Stimulated activated CD4-positive, alpha-beta T cell treated with anti-CD3 and anti-CD28 coated beads, Interleukin-15, amount 100 ng/mL, for 48 hours (primary cell): ENCODE measurements at places on chromosomes 11 and 22.

GRCh38 chr11:125123194-125123946 lies 11.9 kb upstream of the TMEM218 start:
- no peak for DNase-seq

DNA sequence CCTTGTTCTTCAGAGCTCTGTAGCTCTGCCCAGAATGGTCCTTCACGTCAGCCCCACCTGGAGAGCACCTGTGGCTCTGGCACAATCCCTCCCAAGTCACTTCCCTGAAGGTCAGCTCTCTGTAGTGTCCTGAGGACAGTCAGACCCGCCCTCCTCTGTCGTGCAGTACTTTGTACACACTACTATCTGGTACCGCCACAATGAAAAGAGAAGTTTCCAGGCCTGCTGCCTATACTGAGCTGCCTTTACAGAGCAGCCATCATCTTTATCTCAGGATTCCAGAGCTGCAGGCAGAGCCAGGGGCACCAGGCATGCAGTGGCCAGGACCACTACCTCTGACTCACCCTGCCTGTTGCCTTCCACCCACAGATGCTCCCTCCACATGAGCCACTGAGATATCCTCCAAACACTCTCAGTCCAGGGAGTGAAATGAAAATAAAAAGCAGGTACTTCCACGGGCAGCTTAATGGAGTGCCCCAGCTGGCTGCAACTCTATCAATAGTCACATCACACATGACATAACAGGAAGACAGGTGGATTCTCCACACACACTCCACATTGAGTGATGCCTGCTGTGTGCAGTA lies 7.3 kb downstream of the PACSIN2 start:
- no peak for DNase-seq

- peak; percentile 57 for DNase-seq
Observed at GRCh38 chr11:117814766-117815261, 9.7 kb downstream of the FXYD2 start.

DNA sequence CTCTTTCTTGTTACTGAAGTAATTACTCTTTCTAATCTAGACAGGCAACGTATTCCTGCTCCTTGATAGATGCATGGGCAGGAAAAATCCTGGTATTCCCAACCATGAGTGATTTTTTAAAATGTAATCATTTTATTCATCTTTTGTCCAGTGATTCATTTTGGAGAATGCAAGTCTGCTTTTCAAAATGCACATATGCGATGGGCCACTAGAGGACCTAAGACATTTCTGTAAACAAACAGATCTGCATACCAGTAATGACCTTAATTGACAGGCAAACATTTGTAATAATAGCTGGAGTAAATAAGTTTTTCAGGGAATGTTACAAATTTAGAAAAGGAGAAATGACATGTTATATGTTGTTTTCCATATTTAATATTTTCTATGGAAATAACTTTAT lies 1167.6 kb downstream of the JRKL start:
- DNase-seq, result no peak

DNA sequence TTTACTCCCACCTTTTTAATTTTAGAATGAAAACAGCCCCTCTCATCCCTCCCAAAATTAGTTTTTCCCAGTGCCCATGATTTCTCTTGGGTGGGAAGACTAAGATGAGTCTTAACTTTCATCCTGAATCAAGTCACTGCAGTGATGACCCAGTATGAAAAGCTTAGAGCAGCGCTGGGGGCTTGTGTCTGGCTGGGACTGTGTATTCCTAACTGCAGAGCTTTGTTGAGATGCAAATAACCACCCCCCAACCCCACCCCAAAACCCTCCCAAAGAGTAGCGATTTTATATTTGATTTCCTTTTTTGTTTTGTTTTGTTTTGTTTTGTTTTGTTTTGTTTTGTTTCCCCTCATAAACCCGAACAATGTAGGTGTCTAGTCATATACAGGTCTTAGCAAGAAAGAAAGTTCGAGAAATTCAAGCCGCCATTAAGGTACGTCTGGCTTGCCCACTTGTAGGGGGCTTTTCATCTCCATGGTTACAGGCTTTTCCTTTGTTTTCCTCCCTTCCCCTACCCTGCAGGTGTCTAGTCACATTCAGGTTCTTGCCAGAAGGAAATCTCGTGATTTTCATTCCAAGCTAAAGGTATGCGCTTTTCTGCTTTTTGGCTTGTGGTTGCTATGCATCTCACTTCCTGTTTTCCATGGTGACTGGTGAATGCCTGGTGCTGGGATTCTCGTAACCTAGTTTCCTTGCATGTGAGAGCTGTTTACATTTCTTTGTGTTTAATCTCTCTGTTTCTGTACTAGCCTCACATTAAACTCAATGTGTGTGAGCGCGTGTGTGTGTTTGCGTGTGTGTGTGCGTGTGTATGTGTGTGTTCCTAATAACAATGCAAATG lies 144.6 kb upstream of the RASSF10 start:
- DNase-seq, result no peak

DNA sequence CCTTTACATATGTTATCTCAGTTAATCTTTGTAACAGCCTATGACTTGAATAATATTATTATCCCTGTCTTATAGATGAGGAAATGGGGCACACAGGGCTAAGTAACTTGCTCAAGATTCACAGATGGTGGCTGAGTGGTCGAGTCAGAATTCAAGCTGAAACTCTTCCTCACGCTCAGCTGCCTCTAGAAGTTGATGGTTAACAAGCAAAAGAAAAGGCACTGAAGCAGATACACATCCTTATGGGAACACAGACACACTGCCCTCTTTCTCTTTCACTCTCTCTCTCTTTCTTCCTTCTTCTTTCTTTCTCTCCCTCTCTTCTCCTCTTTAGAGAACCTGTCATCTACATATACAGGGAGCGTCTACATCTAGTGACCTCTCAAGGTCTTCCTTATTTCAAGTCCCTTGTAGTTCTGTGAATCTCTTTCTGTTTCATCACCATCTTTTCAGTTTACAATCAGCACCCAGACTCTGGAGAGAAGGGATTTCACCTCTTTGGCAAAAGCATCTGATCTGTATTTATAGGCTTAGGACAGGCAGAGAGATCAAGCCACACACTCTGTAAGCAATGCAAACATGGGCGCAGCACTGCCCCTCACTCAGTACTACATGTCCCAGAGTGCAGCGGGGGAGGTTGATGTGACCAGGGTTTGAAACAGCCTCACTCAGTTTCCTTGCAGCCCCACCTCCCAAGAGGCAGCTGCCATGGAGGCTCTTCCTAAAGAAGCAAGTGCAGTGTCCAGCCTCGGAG lies 75.7 kb downstream of the GRAMD1B start:
- DNase-seq, result no peak
